GDM1 (cell line): ENCODE measurements at places on chromosomes 1 and 21.

- no peak for DNase-seq
Observed at GRCh38 chr1:243280571-243281129, 24.8 kb downstream of the SDCCAG8 start.

DNA sequence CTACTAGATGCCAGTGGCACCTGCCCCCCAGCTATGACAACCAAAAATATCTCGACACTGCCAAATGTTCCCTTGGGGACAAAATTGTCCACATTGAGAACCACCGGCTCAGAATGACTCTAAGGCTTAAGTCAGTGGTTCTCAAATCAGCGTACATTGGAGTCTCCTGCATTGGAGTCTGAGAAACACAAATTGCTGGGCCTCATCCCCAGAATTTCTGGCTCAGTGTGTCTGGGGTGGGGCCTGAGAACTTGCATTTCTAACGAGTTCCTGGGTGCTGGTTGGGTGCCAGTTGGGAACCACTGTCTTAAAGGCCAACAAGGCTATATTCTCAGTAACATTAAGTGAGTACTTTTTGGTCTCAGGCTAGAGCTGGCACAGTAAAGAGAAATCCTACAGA, 77.7 kb upstream of the GADD45A start:
- no peak for DNase-seq

- DNase-seq: no peak
Observed at GRCh38 chr1:39576016-39576657, 453 bp downstream of the PABPC4 start.

GRCh38 chr1:15884477-15884876, 37.0 kb downstream of the SPEN start:
- no peak for DNase-seq

- DNase-seq: no peak
Observed at GRCh38 chr1:2091611-2092604, 41.7 kb downstream of the PRKCZ start.

GRCh38 chr1:91398291-91398690, 6.3 kb downstream of the HFM1 start:
- no peak for DNase-seq

- no peak for DNase-seq
Observed at GRCh38 chr1:100604372-100604771, 66.4 kb downstream of the GPR88 start.

DNA sequence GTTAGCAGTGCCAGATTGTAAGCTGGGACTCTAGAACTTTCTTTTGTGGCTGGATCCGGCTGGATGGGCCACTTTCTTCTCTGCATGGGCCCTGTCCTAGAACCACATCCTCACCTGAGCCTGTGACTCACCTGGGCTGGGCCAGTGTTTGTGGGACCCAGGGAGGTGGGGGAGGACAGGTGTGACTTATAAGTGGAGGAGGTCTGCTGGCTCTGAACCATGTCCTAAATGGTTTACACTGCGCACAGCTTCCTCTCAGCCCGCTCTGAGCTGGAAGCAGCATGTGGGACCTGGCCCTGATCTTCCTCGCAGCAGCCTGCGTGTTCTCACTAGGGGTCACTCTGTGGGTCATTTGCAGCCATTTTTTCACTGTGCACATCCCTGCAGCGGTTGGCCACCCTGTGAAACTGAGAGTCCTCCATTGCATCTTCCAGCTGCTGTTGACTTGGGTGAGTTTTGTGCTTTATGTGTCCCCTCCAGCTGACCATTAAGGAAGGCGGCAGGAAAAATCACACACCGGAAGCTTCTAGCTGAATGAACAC, at the start of gene AADACL3:
TSS of gene AADACL3 (plus strand) at position 215 of the 542 bp plus-strand sequence. CDS start at position 282, 67 bp downstream.
- DNase-seq: no peak

- DNase-seq: no peak
Observed at GRCh38 chr1:170326186-170326585, 180.4 kb downstream of the NTMT2 start.

DNA sequence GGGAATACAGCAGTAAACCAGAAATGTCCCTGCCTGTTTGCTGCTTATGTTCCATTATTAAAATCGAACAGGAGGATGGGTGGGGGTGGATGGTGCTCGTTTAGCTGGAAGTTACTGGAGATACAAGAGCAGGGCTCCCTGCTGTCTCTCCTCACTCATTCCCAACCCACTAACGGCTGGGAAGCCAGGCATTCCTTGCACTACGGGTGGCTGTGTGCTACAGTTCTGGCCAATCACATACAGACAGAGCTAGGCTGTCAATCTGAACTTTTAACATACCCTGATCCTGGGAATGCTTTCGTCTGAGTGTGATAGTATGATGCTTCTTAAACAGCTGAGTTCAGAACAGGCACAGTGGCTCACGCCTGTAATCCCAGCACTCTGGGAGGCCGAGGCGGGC, 7.0 kb downstream of the SIPA1L2 start:
- DNase-seq: no peak

GRCh38 chr1:111242805-111243523, 15.5 kb downstream of the CHI3L2 start:
- no peak for DNase-seq

DNA sequence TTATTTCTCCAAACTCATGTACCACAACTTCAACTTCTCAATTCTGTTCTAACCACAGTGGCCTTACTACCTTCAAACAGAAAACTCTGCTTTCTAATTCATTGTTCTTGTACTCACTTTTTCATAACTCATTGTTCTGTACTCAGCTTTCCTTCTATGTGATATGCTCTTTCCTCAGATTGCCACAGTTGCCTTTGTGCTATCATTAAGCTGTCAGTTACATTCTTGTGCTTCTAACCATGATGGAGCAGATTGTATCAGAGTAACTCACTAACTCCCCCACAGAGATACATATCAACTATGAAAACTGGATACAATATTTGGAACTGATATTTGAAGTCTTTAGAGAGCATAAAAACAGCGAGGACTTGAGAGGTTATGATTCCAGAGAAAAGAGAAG, 1213.7 kb downstream of the KCNT2 start:
- no peak for DNase-seq

GRCh38 chr1:214085325-214085724, 97.6 kb downstream of the PROX1 start:
- no peak for DNase-seq

DNA sequence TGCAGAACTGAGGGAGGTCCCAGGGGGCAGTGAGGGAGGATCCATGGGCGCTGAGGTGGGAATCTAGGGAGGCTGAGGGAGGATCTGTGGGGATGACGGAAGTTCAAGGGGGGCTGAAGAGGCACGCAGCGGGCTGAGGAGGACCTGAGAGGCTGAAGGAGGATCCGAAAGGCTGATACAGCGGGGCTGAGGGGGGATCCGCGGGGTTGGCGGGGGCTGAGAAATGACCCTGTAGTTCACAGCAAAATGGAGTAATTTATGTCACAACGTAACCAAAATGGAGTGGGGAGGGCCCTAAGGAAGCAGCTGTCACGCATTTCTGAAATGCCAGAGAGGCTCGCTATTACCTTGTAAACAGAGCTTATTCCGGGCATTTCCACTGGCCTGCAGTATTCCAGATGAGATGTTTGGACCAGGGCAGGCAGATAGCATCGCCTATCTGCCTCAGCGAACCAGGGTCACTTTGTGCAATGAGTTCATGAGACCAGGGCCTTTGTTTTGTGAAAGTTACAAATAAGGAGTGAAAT, 926 bp upstream of the MRPL55 start:
- DNase-seq: no peak

DNA sequence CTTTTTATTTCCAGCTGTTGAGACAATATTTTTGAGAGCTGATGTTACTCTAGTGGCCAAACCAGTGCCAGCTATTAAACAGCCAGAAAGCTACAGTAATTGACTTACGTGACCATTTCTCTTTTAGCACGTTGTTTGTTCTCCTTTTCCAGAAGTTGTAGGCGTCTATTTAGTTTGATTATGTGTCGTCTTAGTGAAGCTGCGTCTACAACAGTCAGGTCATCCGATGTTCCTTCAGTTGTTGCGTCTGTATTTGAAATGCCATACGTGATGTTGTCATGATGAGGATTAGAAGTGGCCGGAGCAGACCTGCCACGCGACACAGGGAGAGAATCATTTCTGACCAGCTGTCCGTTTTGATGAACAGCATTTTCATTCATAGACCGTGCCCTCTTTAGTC, 38.2 kb downstream of the TMEM51 start:
- DNase-seq: no peak

GRCh38 chr1:115771847-115772457, 3.4 kb upstream of the CASQ2 start:
- DNase-seq: peak; percentile 59

DNA sequence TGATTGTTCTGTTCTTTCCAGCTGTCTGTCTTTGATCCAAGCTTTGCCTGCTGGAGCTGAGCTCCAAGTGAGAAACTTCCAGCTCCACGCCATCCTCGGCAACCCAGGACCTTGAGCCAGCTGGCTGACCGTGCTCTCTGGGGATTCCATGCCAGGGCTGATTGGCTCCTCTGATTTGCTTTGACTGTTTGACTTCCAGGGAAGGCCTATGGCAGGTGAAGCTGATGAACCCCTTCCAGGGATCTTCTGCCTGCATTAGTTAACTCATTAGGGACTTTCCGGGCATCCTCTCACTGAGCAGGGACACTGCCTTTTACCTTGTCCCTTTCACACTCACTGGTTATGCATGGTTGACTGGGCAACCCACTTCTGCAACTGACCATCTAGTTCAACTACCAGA, 406.1 kb downstream of the RPS6KC1 start:
- no peak for DNase-seq

DNA sequence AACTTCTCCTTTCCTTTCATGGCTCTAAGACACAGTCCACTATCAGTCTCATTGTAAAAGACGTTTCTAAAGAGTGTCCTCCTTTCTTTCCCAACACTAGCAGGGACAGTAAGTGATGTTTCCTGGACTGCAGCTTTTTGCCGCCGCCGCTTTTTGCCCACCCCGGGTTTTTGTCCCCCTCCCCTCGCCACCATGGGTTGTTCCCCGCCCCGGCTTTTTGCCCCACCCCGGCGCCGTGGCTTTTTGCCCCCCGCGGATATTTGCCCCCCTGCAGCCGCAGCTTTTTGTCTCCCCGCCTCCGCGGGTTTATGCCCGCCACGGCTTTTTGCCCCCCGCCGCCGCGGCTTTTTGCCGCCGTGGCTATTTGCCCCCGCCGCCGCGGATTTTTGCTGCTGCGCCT, 95.2 kb downstream of the TPTE start:
- DNase-seq: no peak

- DNase-seq: no peak
Observed at GRCh38 chr1:94677714-94678113, 136.2 kb upstream of the F3 start.

DNA sequence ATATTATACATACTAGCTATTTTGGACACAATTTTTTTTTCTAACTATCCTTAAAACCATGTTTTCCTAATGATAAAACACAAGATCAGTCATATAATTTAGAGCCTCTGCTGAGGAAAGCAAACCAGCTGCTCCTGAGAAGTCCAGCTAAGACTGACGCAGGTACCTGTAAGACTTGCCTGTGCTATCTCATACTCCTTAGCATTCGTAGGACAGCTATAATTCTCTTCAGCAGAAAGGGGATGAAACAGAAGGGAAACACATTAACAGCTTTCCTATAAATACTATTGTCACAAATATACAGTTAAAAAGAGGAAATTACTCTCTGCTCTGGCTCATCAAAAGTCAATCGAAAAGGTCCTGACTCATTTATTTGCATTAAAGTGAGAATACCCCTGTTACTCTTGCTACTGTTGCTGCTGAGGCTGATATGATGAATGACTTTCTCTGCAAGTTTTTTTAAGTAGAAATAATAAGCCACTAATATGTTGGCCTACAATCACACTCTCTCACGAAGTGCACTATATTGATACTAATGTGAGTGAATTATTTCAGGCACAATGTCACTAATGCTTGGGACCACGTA, 757.1 kb downstream of the KCNT2 start:
- peak; percentile 2 for DNase-seq

- DNase-seq: peak; percentile 31
Observed at GRCh38 chr1:231866392-231867331, 240.1 kb downstream of the DISC1 start.

GRCh38 chr1:6460301-6461050, 5.5 kb downstream of the TNFRSF25 start:
- no peak for DNase-seq

DNA sequence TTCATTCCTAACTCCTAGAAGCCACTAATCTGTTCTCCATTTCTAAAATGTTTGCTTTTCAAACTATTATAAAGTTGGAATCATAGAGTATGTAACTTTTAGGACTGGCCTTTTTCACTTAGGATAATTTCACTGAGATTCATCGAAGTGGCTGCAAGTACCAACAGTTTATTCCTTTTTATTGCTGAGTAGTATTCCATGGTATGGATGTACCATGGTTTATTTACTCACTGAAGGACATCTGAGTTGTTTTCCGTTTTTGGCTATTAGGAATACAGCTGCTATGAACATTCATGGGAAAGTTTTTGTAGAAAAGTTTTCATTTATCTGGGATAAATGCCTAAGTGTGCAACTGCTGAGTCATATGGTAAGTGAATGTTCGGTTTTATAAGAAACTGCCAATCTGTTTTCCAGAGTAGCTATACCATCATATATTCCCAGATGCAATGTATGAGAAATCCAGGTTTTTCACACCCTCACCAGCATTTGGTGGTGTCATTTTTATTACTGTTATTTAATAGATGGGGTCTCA, 66.3 kb downstream of the SLC27A3 start:
- DNase-seq: no peak

- no peak for DNase-seq
Observed at GRCh38 chr1:33864460-33865389, 846 bp downstream of the HMGB4 start.

DNA sequence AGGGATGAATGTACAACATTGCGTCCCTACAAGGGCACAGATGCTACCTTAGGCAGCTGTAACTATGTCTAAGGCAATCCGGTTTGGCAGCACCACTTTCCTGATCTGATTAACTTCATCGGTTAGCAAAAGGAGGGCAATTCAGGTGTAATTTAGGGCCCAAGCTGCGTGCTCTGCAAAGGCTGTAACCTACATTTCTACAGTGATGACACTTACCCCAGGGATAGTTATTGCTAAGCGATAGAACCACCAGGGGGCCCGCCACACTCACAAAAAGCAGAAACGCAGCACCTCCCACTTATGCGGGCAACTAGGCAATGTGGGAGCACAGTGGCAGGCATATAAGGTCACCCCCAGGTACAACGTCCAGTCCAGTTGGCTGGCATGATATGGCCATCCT, 113.5 kb downstream of the GDAP2 start:
- no peak for DNase-seq

DNA sequence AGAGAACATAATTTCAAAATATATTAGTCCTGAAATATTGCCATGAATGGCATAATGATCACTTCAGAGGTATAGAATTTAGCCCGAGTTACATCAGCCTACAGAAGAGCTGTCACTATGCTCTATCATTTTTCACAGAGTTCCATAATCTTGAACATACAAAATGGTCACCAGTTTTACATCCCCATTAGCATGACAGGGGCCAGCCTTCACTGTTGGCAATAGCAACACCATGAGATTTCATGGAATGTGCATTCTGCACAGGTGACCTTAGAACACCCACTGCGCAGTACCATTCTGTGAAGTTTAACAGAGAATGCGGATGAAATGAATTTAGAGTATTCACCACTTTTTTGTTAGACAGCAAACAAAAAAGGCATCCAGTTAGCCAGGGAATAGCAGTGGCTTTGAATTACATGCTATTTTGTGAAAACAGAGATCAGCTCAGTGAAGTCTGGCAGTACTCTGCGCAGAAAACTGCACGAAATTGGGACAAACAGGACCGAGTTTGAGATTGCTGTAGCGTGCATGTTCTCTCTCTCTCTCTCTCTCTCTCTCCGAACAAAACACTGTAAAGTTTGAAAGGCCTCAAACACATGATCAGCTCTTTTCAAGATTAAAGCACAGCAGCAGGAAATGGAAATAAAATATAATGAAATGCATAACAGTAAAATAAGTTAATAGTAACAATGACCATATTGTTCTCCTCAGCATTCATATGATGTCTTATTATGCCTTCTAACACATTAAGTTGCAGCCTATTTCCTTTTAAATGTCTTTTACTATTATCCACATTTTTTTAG, 349.3 kb downstream of the USH2A start:
- DNase-seq: no peak
